ENCODE measurements at places on chromosomes 1 and 21. TPM values are rescaled to one million over a fixed set of nuclear protein-coding genes. Genes with fewer than 3 reads are reported as not detected.

The ST6GALNAC5 gene
- total RNA-seq: 2.1 TPM

DNA sequence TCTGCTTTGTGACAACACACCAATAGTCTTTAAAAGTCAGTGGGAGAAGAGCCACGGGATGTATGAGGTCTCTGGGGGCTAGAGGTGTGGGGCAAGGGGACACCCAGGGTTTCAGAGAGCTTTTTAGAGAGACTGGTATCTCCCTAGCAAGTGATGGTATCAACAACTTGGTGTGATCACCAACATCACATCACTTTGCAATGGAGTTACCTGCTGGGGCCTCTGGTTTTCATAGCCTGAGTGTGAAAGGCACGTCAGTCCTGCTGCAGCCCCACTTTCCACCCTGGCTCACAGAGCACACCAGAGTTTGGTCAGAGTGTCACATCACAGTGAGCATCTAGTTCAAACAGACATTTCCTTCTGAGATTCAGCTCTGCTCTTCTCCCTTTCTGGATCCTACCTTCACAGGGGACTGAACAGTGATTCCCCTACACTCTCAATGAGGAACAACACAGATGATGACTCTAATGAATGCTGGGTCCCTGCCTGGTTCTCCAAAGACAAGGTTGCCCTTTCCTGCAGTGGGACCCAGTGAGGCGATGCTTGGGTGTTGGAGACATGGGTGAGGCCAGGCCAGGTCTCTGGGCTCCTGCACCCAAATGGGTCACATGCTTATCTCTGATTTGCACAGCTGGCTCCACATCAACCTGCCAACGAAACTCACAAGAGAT lies 2.0 kb upstream of the MAN1C1 start:
- DNase-seq: no peak

- no peak for DNase-seq
Measured at GRCh38 chr1:186326009-186326408, 49.0 kb downstream of the TPR start.

DNA sequence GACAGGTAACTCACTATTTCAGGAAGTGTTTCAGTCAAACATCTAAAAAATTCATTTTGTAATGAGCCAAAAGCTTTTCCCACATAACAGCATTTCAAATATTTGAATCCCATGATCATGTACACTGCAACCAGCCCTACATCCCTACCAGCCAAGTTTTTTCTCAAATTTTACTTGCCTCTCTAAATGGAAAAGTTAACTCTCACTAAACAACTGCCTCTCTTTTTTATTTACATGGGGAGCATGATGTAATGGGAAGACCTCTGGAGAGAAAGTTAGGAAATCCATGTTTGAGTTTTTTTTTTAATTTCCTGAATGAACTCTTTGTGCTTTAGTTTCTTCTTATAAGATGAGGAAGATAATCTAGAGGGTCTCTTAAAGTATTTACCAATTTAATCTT lies 70.5 kb downstream of the TTLL7 start:
- DNase-seq: no peak

All from RPMI7951 (cell line).